ENCODE measurements at places on chromosomes 12 and 14.

- no peak for DNase-seq
These were observed 100.5 kb upstream of the LMNTD1 start for GRCh38 chr12:25653487-25654175.

GRCh38 chr12:129467289-129467688 is 436.5 kb downstream of the TMEM132D start:
- no peak for DNase-seq

DNA sequence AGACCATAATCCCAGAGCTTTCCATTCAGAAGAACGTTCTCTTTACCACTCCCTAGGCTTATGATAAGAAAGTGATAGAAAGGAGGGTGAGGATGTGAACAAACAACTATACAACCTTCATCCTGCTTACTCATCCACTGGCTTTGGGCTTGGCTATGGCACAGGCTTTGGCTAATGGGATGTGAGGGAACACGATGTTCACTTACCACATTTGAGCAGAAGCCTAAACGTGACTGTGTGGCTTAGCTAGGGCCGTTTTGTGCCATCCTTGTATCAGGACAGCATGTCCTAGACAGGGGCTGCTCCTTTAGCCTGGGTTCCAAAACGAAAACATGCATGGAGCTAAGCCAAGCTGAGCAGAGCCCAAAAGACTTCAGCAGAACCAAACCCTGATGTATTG is 118.6 kb upstream of the CCDC175 start:
- no peak for DNase-seq

- DNase-seq: peak; percentile 92
These were observed 14.8 kb downstream of the PROX2 start for GRCh38 chr14:74860899-74861733.

All from NCI-H1694 treated with DMSO at 0.1 percent for 48 hours (cell line).